ENCODE measurements at places on chromosomes 16 and 17.

DNA sequence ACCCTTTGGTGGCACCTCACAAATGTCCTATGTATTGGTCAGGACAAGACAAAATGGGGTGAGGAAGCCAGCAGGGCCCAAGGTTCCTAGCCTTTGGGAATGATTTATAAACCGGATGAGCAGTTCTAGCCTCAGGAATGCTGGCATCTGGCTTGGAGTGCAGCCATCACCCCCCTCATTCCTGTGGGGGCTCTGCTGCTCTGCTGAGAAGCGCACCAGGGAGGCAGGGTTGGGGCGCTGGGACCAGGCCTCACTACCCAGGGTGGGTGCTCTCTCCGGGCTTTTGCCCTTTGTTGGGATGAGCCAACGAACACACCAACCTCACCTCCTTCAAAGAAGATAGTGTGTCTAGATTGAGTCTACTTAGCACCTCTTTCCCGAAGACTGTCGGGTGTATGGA lies 39.2 kb downstream of the TMEM11 start:
- DNase-seq = no peak

DNA sequence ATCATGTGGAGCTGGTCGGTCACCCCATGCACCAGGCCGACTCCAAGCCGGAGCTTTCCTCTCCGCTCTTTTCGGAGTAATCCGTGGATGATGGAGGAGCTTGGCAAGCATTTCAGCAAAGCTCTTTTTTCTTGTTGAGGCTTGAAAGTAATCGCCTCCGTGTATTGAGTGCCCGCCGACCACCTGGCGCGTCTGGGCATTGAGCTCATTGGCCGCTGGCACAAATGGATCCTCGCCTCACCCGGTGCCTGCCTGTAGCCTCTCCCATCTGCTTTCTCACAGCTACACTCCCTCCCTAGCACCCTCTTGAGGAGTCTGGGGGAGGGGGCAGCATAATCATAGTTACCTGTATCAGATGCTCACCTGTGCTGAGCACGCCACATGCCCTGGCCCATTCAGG lies 148.9 kb downstream of the CMIP start:
- no peak for DNase-seq

- DNase-seq = peak; percentile 31
Measured at GRCh38 chr17:57559634-57560318, 185.3 kb downstream of the CCDC182 start.

DNA sequence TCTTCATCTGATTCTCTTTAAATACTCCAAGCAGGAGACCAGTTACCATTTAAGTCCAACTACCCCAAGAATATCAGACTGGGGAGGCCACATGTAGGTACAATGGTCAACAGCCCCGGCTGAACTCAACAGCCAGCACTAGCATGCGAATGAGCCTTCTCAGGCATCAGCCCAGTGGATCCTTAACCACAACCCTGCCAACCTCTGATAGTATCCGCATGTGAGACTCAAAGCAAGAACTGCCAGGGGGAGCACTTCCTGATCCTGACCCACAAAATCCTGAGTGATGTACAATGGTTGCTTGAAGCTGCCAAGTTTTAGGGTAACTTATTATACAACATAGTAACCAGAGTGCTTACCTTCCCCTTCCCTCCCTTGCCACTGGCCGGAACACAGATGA lies 4.0 kb downstream of the PYY start:
- DNase-seq = peak; percentile 76

DNA sequence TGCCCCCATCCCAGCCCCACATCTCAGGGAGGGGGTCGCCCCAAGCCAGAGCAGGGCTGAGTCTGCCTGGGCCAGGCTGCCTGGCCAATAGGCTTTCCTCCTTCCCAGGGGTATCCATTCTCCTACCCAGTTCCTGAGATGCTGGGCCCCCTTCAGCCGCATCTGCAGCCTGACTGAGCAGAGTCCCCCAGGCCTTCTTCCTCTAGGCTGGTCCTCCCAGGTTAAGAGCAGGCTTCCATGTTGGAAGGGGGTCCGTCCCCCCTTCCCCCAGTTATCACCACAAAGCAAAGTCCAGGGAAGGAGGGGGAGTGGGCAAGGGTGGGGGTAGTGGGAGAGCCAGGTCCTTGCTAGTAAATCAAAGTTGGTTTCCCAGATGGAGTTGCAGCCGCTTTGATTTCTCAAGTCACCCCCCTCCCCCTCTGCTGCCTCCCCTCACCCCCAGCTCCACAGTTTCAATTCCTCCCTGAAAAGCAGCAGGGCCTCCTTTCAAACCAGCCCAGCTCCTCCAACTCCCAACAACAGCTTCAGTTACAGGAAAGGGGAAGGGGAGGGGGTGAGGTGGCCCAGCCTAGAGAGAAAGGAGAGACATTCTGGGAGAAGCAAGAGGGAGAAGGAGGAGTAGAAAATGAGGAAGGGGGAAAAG lies 9.5 kb upstream of the FZD2 start:
- DNase-seq = no peak

DNA sequence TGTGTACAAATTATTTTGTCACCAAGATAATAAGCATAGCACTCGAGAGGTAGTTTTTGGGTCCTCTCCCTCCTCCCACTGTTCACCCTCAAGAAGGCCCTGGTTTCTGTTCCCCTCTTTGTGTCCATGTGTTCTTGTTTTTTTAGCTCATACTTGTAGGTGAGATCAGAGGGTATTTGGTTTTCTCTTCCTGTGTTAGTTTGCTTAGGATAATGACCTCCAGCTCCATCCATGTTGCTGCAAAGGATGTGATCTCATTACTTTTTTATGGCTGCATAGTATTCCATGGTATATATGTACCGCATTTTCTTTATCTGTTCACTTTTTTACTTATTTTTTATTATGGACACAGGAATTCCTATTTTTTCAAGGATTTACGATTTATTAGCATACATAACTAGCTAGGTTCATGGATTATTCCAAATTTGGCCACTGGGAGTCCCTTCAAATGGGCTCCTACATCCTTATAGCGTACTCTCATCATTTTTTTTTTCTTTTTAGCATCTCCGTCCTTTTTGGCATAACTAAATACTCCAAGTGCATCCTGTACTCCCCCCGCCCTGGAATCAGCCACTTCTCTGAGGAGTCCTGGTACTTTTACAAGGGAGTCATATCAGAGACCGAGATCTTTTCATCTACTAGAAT lies 7.3 kb downstream of the TADA2A start:
- DNase-seq = peak; percentile 33

DNA sequence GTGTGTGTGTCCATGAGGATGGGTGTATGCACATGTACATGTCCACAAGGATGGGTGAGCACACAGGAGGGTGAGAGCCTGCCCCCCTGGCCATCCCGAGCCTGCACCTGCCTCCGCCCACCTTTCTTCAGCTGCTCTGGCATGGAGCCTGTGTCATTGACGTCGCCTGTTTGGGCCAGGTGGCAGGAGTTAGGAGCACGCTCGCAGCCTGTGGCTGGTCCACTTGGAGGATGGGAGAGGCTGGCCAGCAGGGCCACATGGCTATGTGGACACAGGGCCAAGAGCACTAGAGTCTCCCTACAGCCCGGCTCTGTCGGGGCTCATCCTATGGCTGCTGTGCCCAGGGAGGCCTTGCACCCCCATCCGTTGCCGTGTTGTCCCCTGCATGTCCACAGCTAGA lies 21.4 kb downstream of the BAHCC1 start:
- no peak for DNase-seq

DNA sequence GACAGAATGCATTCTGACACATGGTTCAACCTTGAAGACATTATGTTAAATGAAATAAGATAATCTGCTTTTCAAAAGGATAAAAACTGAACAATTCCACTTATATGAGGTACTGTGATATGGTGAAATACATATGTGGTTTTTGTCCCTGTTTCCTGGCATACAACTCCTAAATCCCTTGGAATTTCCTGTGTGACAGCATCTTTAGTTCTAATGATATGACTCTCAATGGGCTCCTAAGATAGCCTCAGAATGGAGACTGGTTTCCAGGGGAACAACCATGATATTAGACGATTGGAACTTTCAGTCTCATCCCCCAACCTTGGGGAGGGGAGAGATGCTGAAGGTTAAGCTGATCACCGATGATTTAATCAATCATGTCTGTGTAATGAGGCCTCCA lies 37.7 kb upstream of the PHLPP2 start:
- DNase-seq = no peak
